ENCODE measurements at places on chromosomes 11 and 22. TPM values are rescaled to one million over a fixed set of nuclear protein-coding genes. Genes with fewer than 3 reads are reported as not detected.

- DNase-seq: no peak
These were observed 695.7 kb downstream of the BRD1 start for GRCh38 chr22:49132009-49132408.

KIF18A gene
- 3.2 TPM for polyA plus RNA-seq

DNA sequence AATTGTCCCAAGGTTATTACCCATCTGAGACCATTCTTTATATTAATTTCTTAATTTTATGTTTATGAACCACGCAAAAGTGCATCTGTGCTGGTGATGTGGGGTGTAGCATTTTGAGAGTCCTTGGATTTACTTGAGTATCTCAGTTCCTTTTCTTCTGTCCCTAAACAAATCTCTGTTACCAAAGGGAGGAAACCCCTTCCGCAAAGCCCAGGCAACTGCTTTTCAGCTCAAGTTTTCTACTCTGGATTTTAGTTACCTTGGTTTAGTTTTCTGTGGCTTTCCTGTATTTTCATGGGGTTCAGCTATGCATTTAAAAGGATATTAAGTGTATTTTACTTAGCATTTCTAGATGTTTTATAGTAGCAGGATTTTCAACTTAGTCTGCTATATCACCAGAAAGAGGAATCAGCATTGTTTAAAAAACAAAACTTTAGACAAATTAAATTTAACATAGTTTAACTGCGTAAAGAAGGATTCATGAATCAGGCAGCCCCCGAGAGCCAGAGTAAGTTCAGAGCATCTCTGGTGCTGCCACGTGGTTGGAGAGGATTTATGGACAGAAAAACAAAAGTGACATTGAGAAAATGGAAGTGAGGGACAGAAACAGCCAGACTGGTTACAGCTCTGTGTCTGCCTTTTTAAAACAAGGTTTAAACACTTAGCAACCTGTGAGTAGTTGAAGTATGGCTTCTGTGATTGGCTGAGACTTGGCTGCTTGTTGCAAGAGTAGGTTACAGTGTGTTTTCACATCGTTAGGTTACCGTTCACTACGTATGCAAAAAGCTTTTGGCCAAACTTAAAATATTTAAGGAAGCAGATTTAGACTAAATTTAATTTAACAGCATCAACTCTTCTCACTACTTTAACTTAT, 9.6 kb downstream of the ADM start:
- DNase-seq: no peak

GRCh38 chr22:22203048-22203971, 41.3 kb upstream of the VPREB1 start:
- DNase-seq: no peak

- DNase-seq: no peak
These were observed 93.5 kb downstream of the MYEOV start for GRCh38 chr11:69387409-69387885.

DNA sequence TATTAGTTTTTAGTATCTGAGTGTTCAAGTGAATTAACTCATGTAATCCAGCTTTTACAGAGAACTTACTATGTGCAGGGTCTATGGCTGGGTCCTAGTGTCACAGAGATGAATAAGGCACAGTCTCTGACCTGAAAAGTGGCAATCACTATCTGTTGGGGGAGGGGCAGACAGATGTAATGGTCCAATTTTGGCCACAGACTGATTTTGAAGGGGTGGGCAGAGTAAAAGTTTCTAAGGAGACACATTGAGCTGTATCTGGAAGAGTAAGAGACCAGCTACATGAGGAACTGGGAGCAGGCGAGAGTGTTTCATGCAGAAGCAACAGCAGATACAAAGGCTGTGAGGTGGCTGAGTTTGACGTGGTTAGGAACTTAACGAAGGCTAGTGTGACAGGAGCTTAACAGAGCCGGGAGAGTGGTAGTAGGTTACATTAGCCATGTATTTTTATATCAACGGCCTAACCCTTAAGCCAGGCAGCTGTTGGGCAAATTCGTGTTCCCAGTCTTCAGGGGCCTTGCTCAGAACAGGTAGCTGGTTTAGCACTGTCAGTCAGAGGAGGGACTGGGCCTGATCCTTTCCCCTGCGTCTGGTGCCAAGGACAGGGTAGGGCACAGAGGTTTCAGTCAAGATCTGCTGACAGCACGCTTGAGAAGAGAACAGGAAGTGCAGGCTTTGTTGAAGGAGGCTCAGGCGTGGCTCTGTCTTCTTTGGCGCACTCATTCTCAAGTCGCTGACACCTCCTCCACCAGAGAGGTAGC, 1.4 kb upstream of the STIM1 start:
- no peak for DNase-seq

- DNase-seq: no peak
These were observed 670.0 kb upstream of the KIRREL3 start for GRCh38 chr11:127670374-127671119.

Data from hindlimb muscle (tissue), 1 donor.